ENCODE measurements at places on chromosomes 6 and 20.
A peak's percentile ranks its signal among the peaks of the same experiment; 100 is the strongest.

GRCh38 chr20:15616626-15617025 lies 956.6 kb downstream of the KIF16B start:
- no peak for DNase-seq

DNA sequence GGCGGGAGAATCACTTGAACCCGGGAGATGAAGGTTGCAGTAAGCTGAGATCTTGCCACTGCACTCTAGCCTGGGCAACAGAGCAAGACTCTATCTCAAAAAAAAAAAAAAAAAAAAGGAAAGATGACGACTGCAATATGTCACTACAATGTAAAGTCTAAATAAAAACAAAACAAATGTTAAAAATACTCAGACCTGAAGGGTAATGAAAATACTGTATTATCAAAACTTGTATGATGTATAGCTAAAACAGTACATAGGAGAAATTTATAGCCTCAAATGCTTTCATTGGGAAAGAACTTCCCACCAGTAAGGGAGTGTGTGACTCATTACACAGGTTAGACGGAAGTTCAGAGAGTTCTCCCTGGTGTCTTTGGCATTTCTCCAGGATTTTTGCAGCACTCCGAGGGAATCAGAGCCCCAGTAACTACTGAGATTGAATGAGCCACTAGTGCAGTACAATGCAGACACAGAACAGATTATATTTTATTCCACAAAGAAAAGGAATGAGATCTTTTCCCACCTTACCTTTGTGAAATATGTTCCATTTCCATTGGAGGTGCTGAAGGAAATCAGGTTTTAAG lies 12.5 kb upstream of the RALGAPB start:
- peak; percentile 39 for DNase-seq

GRCh38 chr6:154412106-154412820 lies 55.7 kb upstream of the IPCEF1 start:
- DNase-seq, result no peak

GRCh38 chr6:163985040-163985439 lies 570.5 kb downstream of the QKI start:
- no peak for DNase-seq

GRCh38 chr20:7980332-7981046 lies 39.1 kb downstream of the TMX4 start:
- DNase-seq, result peak; percentile 65

DNA sequence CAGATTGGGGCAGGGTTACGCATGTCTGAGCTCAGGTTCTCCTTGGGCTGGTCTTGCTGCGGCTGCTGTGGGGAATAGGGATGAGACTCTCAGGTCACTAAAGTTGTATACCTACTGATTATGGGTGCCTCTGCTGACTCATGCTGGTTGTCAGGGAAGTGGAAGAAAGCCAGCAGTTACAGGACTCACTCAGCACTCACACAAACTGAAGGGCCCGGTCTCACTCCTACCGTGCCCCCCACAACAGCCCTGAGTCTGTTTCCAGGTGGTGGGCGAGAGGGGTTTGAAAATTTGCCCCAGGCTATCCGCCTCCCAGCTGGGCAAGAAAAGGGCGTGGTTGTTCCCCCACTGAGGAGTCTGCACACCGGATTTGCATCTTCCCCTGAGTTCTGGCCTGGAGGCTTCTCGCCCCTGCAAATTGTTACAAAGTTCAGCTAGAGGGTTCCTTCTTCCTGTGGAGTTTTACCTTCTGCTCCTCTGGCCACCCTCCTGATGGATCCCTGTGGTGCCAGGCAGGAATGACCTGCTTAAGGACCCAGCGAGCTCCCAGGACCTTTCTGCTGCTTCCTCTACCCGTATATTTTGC lies 659.2 kb downstream of the HDGFL1 start:
- no peak for DNase-seq

- no peak for DNase-seq
Observed at GRCh38 chr20:59810449-59811187, 122.8 kb downstream of the SYCP2 start.

DNA sequence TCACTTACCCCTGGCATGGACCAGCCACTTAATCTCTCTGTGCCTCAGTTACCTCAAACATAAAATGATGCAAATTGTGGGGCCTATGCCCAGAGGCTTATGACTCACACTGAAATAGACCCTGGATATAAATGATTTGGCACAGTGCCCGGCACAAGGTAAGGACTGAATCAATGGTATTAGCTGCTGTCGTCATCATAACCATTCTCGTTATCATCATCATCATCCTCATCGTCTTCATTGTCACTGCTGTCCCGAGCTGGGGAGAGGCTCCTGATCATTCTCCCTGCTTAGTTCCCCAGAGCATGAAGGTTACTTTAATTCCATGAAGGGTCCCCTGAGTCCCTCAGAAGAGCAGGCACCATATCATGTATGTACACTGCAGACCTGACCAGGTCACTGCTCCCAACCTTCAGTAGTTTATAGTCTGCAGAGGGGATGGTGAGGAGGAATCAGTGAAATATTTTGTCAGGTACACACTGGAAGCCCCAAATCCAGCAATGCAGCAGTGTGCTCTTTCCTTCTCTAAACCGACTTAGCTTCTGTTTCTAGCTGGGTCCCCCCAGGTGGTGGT lies 149.3 kb downstream of the TAF4 start:
- no peak for DNase-seq

GRCh38 chr6:168091381-168092264 lies 12.6 kb upstream of the FRMD1 start:
- DNase-seq, result no peak

GRCh38 chr20:18662279-18663040 lies 74.6 kb downstream of the DTD1 start:
- DNase-seq, result no peak

GRCh38 chr6:106273087-106273486 lies 52.5 kb downstream of the ATG5 start:
- no peak for DNase-seq

All from Kasumi-1 (cell line).